ENCODE measurements at places on chromosomes 16 and 17.
A peak's percentile ranks its signal among the peaks of the same experiment; 100 is the strongest.

DNA sequence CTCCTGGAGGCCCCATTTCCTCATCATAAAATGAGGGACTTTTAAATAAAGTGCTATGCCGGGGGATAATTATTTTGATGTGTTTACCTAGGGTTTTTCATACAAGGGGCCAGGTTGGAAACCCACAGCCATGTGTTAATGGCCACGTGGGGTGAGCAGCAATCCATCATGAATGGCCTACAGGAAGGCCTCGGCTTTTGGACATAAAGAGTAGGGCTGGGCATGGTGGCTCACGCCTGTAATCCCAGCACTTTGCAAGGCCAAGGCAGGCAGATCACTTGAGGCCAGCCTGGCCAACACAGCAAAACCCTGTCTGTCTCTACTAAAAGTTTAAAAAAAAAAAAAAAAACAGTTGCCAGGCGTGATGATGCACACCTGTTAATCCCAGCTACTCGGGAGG is 40.3 kb downstream of the MEAK7 start:
- no peak for DNase-seq

- no peak for DNase-seq
Observed at GRCh38 chr16:55735120-55735781, 79.5 kb downstream of the SLC6A2 start.

DNA sequence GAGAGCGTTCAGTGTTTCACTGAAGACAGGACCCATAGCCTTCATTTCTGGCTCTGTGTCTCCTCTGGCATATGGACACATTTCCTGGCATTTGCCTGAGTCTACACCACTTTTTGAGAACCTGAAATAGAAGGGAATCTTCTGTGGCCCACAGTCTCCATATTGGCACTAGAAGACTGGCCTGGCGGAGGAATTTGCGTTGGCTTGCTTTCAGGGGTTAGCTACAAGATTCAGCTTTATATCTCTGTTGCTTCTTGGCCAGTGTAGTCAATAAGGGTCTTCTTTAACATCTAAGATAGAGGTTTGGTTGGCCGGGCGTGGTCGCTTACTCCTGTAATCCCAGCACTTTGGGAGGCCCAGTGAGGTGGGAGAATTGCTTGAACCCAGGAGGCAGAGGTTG is 12.8 kb upstream of the CLEC18C start:
- DNase-seq = no peak

DNA sequence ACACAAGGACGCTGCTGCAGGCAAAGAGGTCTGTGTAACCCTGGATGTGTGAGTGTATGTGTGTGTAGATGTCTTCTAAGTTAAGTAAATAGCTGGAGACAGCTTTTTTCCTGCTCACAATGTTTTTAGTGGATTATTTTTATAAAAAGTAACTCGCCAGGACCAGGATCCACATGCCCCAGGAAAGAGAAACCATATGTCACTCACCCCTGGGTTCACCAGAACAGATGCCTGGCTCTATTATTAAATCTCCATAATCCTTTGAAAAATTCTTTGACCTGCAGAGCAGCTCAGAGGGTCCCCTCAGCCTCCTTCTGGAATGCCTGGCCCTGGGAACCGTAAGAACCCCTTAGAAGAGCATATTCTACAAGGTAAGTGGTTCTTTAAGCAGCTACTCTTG is 18.0 kb downstream of the ABCC12 start:
- no peak for DNase-seq

GRCh38 chr16:22008215-22009059 is 526 bp downstream of the MOSMO start:
- no peak for DNase-seq

DNA sequence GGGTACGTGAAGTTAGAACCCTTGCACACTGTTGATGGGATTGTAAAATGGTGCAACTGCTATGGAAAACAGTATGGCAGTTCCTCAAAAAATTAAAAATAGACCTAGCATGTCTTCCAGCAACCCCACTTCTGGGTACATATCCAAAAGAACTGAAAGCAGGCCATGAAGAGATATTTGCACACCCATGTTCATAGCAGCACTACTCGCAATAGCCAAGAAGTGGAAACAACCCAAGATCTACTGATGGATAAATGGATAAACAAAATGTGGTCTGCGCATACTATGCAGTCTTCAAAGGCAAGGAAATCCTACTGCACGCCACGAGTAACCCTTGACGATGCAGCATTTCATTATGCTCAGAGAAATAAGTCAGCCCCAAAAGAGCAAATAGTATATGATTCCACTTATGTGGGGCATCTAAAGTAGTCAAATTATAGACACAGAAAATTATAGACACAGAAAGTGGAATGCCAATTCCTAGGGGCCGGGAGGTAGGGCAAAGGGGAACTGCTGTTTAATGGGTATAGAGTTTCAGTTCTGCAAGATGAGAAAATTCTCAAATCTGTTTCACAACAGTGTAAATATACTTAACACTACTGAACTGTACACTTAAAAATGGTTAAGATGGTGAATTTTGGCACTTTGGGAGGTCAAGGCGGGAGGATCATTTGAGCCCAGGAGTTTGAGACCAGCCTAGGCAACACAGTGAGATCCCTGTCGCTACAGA is 17.2 kb downstream of the CORO7 start:
- DNase-seq = peak; percentile 27

DNA sequence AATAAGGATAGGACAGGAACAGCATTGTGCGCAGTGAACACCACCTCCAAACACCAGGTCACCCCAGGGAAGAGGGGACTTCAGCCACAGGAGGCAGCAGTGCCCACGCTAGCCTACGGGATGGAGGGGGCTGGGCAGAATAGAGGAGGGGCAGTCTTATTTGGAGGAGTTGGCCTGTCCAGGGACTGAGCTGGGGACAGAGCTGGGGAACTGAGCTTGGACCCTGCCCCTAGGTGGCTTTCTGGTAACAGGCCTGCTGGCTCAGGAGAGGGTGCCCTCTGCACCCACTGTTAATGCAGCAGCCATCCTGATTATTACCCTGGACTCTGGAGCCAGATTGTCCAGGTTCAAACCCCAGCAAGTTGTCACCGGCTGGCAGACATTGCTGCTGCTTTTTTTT is 9.3 kb downstream of the CCDC102A start:
- DNase-seq = no peak

DNA sequence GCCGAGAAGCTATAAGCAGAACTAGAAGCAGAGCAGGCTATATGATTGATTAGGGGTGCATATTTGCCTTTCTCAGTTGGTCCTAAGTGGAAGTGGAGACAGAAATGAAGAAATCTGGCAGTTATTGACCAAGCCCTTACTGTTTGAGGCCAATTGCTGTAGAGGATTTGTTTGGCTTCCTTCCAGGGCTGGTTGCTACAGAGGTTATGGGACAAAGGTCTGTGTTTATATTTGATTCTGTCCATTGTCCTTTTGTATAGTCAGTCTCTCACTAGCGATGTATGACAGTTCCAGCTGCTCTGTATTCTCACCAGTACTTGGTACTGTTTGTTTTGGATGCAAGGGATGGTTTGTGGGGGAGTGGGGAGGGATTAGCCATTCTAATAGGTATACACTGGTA is 7.3 kb upstream of the ALOX15 start:
- no peak for DNase-seq

DNA sequence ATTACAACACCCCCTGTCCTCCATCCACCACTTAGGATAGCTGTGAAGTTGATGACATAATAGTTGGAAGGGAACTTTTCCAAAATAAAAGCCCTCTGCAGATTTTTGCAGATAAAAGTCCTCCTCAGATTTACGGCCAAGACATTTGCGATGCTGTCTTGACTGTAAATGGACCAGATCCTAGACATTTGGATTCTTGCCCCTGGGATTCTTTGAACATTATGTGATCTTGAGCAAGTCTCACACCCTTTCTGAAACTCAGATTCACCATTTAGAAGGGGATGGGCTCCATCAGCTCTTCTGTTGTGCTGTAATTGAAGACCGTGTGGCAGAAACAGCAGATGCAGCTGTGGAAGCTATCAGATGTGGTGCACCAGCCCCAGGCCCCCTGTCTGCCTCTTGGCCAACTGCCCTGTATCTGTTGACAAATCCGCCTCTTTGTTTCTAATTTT is 153.9 kb upstream of the CACNG3 start:
- DNase-seq = no peak

Measured in suppressor macrophage treated with lipopolysaccharide for 1 hour (primary cell).